Type B pancreatic cell (in vitro differentiated cells): ENCODE measurements at places on chromosomes 6 and 20.
A peak's percentile ranks its signal among the peaks of the same experiment; 100 is the strongest.

DNA sequence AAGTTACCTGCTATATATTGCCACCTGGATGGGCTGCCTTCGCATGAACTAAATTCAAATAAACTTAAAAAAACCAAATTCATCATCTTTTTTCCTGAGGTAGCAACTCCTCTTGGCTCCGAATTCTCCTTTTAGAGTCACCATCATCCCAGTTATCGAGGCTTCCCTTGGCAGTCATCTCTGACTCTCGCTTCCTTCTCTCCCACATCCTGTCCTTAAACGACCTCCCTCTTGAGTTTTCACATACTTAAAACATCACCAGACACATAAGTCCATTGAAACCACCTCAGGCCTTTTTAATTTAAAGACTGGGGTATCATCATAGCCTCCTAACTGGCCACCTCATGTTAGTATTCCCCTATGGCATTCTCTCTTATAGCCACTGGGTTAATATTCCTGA is 296.1 kb upstream of the FLRT3 start:
- DNase-seq = no peak

- DNase-seq = no peak
Measured at GRCh38 chr6:33673851-33674250, 37.6 kb downstream of the UQCC2 start.

DNA sequence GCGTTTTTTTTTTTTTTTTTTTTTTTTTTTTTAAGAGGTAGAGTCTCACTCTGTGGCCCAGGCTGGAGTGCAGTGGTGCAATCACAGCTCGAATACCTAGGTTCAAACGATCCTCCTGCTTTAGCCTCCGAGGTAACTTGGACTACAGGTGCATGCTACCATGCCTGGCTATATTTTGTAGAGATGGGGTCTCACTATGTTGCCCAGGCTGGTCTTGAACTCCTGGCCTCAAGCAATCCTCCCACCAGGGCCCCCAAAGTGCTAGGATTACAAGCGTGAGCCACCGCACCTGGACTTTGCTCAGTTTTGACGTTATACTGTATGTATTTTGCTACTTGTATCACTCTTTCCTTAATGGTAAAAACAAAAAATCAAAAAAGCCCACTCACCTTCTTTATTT is 101.5 kb upstream of the ZNFX1 start:
- no peak for DNase-seq

DNA sequence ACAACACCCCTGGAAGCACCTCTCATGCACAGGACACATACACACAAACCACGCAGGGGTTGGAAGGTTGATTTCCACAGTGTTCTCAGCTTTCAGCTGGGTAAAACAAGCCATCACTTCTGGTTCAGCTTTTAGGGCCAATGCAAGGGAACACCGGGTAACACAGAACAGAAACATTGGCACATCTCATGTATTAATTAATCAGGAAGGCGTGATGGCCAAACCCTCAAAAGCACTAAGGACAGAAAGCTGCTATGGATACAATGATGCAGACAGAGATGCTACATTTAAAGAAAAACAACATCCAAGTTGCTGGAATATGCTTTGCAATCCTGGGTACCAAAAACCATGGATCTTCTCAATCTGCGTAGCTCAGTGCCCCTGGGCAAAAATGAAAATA is 104.3 kb upstream of the BEND6 start:
- no peak for DNase-seq

DNA sequence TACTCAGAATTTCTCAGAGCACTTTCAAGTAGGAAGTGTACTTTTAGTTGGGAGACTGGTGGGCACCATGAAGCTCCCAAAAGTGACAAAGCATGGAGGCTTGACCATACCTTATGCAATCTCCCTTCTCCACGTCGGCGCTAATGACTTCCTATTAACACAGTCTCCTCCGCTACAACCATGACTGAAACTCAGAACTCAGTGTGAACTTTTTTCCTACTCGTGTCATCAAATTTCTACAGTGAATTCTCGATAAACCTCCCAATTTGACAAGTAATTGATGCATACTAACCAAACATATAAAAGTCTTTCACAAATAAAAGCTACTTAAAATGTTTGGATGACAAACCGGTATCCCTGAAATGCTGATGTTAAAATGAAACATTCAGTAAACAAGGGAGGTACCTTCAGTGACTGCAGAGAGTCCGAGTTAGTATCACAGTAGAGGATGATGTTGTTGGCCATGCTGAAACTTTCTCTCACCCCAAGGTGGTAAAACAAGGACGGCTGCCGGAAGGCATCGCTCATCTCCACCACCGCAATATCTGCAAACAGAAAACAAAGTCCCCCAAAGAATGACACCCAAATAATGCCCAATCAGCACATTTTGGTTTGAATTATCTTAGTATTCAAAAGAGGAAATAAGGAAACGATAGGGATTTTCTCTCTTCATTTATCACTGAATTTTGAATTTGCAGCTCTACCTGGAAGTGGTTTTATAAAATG is 72.1 kb downstream of the MAP3K5 start:
- DNase-seq = no peak

- DNase-seq = no peak
Measured at GRCh38 chr6:142236691-142237090, 65.1 kb upstream of the ADGRG6 start.

DNA sequence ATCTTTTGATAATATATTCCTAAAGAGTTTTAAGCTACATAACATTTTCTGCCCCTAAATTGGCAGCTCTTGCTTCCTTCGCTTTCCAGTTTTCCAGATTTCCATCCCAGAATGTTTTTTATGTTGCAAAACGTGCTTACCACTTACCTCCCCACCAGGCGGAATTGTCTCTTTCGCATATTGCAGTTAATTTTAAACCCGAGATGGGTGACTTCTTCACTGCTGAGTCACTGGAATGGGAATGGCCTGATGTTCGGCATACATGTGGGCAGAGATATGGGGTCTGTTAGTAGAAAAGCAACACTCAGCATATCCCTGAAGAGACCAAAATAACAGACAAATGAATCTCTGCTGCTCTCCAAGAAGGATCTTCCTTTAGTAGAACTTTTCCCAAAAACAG is 491.2 kb downstream of the PREX1 start:
- DNase-seq = no peak

GRCh38 chr6:37339741-37340638 is 13.8 kb upstream of the RNF8 start:
- DNase-seq = no peak

DNA sequence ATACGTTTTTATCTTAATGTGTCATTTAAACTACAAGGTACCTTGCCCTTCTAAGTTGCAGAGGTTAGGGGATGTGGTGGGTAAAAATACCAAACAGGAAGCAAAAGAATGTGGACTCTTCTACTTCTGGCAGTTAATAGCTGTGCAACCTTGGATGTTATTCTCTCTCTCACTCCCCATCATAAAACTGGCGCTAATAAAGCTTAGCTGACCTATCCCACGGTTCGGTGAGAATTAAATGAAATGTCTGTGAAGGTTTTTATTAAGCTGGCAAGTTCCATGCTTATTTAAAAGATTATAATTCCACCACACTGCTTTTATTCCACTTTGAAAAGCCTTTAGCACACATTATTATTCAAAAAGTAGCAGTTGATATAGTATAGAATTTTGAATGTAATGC is 127.8 kb upstream of the SLC22A23 start:
- no peak for DNase-seq

DNA sequence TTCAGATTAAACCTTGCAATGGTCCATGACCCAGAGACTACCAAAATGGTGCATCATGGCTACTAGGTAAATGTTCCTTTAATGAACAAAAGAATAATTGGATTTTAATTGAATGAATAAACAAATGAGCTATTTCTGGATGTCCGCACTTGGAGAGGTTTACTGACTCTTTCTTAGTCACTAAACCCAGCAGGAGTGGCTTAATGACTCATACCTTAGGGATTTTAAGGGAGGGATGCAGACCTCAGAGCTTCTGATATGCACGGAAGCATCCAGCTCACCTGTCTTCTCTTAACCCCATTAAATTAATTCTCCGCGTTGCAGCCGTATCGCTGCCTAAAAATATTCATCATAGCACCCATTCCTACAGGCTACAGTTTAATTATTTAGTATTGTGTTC is 970.0 kb upstream of the SLC35B3 start:
- DNase-seq = no peak

- no peak for DNase-seq
Measured at GRCh38 chr6:166809721-166810120, 146.6 kb downstream of the RNASET2 start.

- DNase-seq = peak; percentile 67
Measured at GRCh38 chr6:103122766-103123601, 1729.5 kb downstream of the GRIK2 start.

- DNase-seq = no peak
Measured at GRCh38 chr20:39458452-39458851, 496.3 kb downstream of the DHX35 start.

DNA sequence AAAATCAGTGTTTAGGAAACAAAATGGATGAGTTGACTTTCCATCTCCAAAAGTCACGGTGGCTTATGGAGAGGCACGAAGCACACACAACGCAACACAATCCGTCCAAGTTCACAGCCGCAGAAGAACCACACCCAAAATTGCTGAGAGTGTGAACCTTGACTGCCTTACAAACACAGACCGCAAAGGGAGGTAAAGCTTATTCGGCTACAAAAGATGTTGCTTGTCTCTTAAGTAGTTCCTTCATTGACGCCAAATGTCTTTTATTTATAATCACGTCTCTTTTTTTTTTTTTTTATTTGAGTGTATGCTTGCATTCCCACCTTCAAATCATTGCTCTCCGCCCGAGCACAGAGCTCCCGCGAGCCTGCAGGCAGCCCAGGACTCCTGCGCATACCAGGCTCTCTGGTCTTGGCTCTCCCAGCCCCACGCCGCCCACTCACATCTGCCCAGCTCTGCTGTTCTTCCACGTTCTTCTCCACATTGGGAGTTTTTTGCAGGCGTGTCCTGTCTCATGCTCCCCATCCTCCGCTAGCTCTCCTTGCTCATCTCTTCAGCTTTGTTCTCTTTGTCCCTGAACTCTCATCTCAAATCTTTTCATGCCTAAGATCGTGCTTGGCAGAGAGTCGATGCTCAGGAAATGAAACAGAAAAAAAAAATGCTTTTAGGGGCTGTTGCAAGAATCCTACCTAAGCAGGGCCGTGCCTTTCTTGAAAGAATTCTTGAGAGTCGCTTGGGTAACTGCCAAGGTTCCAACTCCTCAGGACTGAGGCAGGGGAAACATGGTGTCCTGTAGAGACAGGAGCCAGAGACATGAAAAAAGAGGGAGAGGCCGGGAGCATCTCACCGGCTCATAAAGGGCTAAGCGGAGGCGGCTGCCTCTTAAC is 25.8 kb downstream of the LY86 start:
- DNase-seq = no peak

- DNase-seq = no peak
Measured at GRCh38 chr6:166046226-166046625, 121.4 kb downstream of the TBXT start.

- DNase-seq = no peak
Measured at GRCh38 chr20:50920997-50921396, 10.2 kb downstream of the ADNP start.

DNA sequence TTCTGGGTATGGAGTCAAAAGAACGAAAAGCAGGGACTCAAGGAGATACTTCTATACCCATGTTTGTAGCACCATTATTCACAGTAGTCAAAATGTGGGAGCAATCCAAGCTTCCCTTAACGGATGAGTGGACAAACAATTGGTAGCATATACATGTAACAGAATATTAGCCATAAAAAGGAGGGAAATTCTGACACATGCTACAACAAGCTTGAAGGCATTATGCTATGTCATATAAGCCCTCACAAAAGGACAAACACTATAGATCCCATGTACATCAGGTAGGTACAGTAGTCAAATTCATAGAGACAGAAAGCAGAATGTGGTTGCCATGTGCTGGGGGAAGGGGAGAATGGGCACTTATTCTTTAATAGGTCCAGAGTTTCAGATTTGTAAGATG is 37.6 kb downstream of the CDK19 start:
- DNase-seq = no peak

GRCh38 chr6:6942831-6943230 is 164.9 kb upstream of the RREB1 start:
- no peak for DNase-seq

GRCh38 chr6:20891161-20891560 is 356.9 kb downstream of the CDKAL1 start:
- no peak for DNase-seq

GRCh38 chr6:155171109-155171746 is 92.6 kb upstream of the CLDN20 start:
- DNase-seq = no peak

GRCh38 chr20:31671324-31671723 is 33.6 kb downstream of the COX4I2 start:
- DNase-seq = no peak

DNA sequence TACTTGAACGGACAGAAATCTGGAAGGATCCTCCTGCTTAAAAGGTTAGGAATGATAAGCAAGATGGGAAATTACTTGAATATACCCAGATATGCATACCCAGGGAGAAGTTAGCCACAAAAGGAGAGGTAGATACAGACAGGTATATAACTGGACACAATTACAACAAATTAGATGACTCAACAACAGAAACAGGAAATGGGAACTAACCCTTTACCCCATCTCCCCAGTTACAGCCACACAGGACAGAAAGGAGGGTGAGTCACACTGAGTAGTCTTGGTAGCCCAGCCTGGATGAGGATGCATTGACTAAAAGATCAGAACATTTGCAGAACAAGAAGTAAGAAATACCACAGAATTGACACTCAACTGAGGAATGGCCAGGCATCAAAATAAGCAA is 61.2 kb downstream of the C6orf52 start:
- DNase-seq = no peak

DNA sequence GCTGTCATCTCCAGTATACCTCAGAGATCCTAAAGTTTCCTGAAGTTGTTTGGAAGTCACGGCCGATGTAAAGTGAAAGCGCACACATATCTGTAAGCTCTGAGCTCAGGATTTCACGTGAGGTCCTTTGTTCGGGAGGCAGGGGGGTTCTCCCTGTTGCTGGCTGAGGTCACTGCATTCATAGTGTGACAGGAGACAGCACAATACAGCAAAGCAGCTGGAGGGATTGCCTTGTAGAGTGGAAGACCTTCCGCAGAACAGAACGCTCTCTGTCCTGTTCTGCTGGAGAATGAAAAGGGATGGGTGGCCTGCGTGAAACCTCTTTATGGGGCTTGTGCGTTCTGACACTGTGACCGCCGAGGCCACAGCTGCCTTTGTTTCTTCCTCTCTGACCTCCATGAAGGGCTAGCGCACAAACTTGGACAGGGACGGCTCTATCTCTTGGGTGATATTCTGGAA is 13.4 kb upstream of the SERPINB1 start:
- no peak for DNase-seq

GRCh38 chr6:37745748-37746147 is 48.1 kb upstream of the MDGA1 start:
- no peak for DNase-seq

DNA sequence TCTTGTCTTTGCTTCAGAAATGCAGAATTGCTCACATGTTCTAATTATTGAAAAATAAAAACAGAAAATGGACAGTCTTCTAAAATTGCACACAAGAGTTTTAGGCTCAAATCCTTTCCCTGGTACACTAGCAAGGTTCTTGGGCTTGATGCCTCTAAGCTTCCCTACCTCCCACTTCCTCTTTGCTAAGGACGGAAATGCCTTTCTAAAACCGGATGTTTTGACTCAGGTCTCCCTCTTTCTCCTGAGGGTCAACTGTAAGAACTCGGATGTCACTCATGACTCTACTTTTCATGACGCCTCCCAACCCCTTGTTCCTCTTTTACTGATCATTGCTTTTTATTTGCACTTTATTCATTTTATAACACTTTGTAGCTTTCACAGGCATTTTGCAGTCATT is 613.5 kb downstream of the C6orf118 start:
- DNase-seq = no peak

- DNase-seq = no peak
Measured at GRCh38 chr6:82624251-82624650, 260.6 kb downstream of the TPBG start.

GRCh38 chr6:83514466-83514865 is 2.1 kb downstream of the PRSS35 start:
- no peak for DNase-seq
